ENCODE measurements at places on chromosomes 4 and X. TPM values are rescaled to one million over a fixed set of nuclear protein-coding genes. Genes with fewer than 3 reads are reported as not detected.

OTUD4 gene
- 73.3 TPM for total RNA-seq

CDKL5 gene
- total RNA-seq: 3.5 TPM

CCDC110 gene
- total RNA-seq: not detected

EIF4E gene
- total RNA-seq: 67.4 TPM

MAGEB18 gene
- not detected for total RNA-seq

FAM133A gene
- total RNA-seq: not detected

RS1 gene
- not detected for total RNA-seq

F8A1 gene
- total RNA-seq: 12.0 TPM

NHSL2 gene
- total RNA-seq: 32.5 TPM

Measured in natural killer cell (primary cell).